ENCODE measurements at places on chromosomes 4 and X.
A peak's percentile ranks its signal among the peaks of the same experiment; 100 is the strongest.

- DNase-seq: no peak
Observed at GRCh38 chr4:8589823-8590545, 2.6 kb upstream of the CPZ start.

GRCh38 chr4:112075129-112075753 lies 70.0 kb upstream of the FAM241A start:
- peak; percentile 40 for DNase-seq

GRCh38 chr4:54276641-54277430 lies 47.7 kb downstream of the PDGFRA start:
- no peak for DNase-seq

- peak; percentile 10 for DNase-seq
Observed at GRCh38 chrX:46865281-46865680, 28.4 kb downstream of the RP2 start.

Measured in HL-60 (cell line).